ENCODE measurements at places on chromosomes 3 and 15.
A peak's percentile ranks its signal among the peaks of the same experiment; 100 is the strongest.

GRCh38 chr15:39365161-39365560 is 215.7 kb upstream of the THBS1 start:
- DNase-seq = no peak

- DNase-seq = no peak
These were observed 40.5 kb downstream of the SLC12A6 start for GRCh38 chr15:34297059-34297458.

- DNase-seq = no peak
These were observed 4.8 kb upstream of the BCL6 start for GRCh38 chr3:187750006-187750512.

DNA sequence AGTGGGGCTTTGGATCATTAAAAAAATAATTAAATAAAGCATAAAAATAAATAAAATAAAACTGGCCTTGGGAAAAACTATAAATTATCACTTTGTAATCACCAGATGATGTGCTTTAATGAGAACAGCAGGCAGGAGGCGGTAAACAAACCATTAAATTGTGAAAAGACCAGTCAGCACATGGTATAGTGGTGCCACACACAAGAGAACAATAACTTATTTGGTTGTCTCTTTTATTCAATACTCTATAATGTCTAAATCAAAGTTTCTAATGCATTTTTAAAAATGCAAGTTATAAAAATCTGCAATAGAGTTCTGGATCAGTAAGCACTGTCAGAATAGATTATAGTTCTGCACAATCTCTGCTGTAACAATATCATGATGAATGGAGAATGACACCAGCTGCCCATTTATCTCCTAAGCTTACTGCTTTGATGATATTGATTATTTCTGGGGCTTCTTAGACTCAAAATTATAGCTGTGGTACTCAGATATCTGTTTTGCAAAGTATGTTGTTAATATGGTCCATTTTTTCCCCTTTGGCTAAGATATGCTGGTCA is 259.3 kb downstream of the NAALADL2 start:
- no peak for DNase-seq

DNA sequence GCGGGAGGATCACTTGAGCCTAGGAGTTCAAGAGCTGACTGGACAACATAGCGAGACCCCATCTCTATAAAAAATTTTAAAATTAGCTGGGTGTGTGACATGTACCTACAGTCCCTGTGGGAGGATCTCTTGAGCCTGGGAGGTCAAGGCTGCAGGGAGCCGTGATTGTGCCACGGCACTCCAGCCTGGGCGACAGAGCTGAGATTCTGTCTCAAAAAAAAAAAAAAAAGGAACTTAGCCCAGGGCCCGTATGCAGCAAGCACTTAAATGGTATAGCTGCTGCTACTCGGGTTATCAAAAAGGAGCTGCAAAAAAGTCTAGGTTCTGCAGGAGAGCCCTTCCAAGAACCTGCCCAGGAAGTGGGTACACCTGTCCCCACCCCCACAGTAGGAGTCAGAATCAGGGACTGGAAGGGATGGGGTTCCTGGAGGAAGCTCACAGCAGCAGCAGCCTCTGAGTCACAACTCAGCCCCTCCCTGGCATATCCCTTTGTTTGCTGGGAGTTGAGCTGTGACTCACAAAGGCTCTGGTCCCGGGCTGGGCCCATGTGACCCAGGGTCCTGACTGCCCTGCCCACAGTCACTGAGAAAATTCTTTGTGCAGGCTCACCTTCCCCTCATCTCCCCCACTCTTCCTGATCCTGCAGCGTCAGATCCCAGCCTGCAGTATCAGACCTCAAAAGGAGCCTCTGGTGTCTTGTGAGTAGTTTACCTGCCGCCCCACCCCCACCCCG is at the start of gene SPATA12:
Gene SPATA12 (plus strand): TSS at position 576 of the 733 bp plus-strand sequence. CDS start 13,031 bp downstream, outside the sequence.
- peak; percentile 54 for DNase-seq

GRCh38 chr3:41026394-41027177 is 172.7 kb upstream of the CTNNB1 start:
- no peak for DNase-seq

GRCh38 chr3:61299343-61300005 is 48.2 kb upstream of the FHIT start:
- DNase-seq = no peak

GRCh38 chr3:15313461-15313860 is 18.9 kb downstream of the SH3BP5 start:
- DNase-seq = no peak

DNA sequence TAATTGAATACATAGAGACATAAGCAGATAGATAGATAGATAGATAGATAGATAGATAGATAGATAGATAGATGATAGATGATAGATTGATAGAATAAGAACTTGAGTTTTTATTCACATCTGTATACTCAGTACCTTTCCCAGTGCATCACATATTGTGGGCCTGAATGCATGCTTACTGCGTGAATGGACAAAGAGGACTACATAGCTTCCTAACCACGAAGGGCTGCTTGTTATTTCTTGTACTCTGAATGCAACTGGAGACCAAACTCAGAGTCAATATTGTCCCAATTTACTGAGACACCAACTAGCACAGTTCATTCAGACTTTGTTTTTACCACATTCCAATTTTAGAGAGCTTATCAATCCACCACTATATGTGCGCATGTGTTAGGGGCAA is 422.9 kb upstream of the GRM7 start:
- no peak for DNase-seq

- DNase-seq = no peak
These were observed 573.9 kb downstream of the AGBL1 start for GRCh38 chr15:86653344-86654197.

- no peak for DNase-seq
These were observed 96.6 kb downstream of the CGNL1 start for GRCh38 chr15:57472861-57473260.

GRCh38 chr15:41544650-41545015 is 576 bp upstream of the RPAP1 start:
- DNase-seq = no peak

DNA sequence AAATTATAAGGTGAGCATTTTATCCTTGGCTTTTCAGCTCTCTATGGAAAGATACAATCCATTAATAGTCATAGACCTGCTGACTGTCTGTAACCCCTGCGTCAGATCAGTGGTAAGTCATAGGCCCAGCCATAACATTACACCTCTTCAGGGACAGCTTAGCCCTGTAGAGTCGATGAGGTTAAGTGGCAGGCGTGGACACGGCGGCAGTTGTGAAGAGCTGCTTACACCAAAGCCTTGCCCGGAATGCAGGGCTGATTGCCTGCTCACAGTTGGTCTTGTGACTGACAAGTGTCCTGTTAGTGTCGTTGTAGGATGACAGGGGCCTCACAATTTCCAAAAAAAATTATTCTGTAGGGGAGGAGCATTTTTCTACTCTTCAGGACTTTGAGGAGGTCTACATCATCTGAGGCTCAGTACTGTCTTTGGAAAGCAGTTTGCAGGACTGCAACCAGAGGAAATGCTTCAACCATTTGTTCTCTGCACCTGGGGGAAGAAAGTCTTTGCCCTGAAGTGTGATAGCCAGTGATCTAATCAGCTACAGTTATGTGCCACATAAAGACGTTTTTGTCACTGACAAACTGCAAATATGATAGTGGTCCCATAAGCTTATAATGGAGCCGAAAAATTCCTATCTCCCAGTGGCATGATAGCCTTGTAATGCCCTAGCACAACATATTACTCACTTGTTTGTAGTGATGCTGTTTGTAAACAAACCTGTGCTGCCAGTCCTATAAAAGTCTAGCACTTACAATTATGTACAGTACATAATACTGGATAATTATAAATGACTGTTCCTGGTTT is 14.9 kb upstream of the SELENOT start:
- no peak for DNase-seq

DNA sequence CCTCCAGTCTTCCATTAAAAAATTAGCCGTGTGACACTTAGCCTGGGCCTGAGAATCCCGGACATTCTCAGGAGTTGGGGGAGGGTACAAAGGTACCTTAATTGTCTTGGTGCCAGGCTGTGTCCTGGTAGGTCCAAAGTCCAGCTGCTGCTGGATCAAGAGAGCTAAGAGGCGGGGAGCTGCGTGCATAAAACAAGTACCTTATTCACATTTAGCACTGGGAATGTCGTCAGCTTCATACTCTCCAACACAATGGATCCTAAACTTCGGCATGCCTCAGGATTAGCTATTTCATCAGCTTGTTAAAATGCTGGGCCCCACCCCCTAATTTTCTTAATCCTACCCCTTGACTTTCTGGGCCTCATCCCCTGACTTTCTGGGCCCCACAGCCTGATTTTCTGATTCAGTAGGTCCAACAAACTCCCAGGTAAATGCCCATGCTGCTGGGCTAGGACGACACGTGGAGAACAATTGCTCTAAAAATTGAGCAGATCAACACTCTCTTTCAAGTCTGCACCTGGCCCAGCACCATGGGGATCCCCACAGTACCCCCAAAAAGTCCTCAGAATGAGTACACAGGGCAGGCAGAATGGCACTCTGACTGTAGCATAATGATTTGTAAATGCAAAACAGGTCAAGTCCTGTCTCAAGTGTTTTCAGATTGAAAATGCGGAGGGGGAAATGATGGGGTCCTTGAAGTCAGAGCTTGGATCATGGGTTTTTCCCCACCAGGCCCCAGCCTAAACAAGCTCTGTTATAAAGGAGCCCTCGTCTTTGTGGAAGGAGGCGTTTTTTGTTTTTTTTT is 5.6 kb upstream of the AEN start:
- no peak for DNase-seq

DNA sequence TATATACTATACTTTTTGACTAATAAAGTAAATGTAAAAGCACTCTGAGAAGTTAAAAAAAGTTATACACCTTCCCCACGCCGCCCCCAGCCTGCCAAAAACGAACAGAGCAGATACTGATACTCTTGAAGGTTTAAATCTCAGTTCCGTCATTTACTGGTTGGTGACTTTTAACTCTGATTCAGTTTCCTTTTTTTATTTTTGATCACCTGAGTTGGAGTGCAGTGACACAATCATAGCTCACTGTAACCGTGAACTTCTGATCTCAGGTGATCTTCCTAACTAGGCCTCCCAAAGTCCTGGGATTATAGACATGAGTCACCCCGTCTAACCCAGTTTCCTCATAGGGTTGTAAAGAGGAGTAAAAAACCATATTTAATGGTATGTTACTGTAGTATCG is 3.3 kb upstream of the TIPIN start:
- DNase-seq = no peak

GRCh38 chr3:176611703-176612102 is 585.6 kb downstream of the TBL1XR1 start:
- DNase-seq = no peak

GRCh38 chr3:13189639-13190377 is 116.6 kb upstream of the IQSEC1 start:
- DNase-seq = peak; percentile 25

DNA sequence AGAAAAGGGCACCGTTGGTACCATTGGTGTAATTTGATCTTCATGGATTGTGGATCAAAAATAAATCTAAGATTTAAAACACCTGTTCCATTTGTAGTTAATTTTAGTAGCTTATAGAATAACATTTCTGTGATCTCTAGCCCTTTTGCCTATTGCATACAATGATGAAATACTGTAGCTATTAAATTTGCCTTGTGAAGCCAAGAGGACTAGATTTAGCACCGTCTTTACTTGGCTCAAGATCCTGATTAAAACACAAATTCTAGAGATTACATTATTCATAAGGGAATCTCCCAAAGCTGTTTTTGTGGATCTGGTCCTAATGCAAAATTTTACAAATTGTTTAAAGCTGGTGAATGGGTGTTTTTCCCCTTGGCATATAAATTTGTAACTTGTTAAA is 8.2 kb downstream of the TBC1D23 start:
- DNase-seq = no peak

- no peak for DNase-seq
These were observed 18.3 kb downstream of the ABHD5 start for GRCh38 chr3:43709022-43709421.

- DNase-seq = no peak
These were observed 87.4 kb downstream of the CRTC3 start for GRCh38 chr15:90617171-90617570.

DNA sequence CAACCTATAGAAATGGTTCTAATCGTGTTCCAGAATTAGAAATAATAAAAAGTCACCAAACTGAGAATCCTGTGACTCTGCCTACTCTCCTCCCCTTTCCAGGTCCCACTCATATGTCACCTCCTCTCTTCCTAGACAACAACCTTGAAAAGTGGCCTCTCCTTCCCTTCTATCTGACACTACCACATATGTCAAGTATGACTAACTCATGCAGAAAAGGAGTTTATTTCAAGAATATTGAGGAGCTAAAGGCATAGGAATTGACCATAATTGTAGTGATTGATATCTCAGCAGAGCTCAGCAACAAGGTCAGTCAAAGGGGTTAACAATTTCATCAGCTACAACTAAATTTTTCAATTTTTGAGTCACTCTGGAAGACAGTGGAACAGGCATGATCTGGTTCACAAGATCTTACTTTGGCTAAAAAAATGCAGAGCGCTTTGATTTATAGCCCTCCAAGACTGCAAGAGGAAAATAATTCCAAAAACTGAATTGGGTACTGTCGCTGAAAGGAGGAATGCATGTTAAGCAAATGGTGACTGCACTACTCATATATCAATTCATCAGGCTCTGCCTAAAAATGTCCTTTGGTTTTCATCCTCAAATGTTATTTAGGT is 160.6 kb upstream of the ARHGEF26 start:
- no peak for DNase-seq

- no peak for DNase-seq
These were observed 8.1 kb upstream of the C2CD4B start for GRCh38 chr15:62173215-62173614.

DNA sequence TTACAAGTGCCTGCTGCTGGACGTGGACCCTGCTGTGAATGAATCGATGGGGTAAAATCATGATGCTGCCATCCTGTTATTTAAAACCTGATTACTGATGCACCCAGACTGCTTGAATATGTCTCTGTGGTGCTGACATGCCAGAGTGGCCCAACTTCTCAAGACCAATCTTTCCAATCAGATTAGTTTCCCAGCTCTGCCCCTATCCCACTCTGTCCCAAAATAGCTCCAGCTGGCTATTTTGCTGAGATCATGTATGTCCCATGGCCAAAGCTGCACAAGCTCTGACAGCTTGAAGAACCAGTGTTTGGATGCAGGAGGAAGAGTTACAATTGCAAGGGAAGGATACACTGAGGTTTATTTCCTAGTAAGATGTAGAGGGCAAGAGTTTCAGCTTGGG is 153.6 kb downstream of the TMEM108 start:
- DNase-seq = no peak
